ENCODE measurements at places on chromosomes 2 and 18.

- no peak for DNase-seq
Measured at GRCh38 chr2:196421880-196422279, 217.6 kb upstream of the CCDC150 start.

DNA sequence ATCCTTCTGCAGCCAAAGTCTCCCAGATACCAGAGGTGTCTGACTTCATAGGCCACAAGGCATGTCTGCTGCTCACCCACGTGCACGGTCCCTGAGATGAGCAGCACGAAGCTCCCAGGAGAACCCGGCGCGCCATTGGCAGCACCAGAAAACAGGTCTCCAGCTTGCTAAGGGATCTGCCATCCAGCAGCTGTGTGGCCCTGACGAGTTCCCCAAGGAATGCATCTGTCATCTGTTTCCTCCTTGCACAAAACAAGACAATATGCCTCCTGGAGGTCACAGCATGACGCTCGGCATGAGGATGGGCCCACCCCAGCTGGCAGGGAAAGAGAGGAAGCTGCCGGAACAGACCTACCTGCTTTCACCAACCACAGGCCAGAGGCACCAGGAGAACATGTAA, 29.2 kb downstream of the HS6ST1 start:
- no peak for DNase-seq

DNA sequence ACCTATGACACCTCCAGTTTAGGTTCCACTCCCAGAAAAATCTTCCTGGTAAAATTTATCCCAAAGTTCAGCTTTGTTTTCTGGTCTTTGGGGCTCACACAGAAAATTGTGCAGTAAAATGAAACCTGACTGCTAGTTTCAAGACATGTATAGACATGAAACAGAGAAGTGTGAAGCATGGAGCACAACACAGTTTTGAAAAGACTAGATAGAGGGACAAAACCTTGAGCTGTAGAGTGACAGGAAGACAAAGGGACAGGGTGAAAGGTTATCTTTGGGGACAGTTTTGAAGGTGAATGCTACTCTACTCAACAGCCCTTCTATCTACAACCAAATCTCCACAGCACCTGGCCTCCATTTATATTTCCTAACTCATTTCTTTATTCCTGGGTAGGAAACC, 352.6 kb downstream of the RBM43 start:
- DNase-seq = no peak

DNA sequence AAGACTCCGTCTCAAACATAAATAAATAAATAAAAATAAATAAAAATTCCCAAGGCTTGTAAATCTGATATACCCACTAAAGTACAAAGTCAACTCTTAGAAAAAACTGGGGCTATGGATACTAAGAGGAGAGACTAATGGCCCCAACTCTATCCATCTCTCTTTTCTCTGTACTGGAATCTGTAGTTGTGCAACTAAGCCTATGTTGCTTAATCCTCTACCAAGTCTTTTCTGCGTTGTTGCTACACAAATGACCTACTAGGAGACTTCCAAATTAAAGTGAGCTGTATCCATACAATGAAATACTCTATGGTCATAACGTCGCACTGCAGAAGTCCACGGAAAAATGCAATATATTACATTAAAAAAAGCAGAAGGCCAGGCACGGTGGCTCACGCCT, 8.1 kb downstream of the MRPS5 start:
- no peak for DNase-seq

DNA sequence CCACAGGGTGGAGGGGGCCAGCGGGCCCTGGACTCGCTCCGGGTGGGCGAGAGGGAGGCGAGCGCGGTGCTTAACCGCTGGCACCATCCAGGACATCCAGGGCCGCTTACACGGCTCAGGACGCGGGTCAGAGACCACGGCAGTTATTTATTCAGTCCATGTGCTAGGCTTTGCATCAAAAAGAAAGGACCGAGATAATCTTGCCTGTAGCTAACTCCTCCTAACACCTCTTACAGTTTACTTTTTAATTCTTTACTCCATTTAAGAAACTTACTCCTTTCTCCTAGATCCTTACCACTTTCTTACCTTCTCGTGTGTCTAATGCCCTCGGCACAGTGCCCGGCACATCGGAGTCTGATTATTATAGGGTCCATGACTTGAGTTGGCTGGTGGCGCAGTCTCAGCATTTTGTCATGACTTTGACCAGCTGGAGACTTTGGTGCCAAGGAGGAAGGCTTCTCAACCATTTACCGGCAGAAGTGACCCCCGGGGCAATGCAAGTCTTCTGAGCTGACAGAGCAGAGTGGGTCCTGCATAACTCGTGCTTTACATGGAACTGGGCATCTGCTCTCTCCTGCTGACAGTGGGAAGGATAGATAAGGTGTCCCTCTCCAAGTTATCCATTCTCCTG, 503 bp downstream of the ANXA4 start:
- DNase-seq = no peak

DNA sequence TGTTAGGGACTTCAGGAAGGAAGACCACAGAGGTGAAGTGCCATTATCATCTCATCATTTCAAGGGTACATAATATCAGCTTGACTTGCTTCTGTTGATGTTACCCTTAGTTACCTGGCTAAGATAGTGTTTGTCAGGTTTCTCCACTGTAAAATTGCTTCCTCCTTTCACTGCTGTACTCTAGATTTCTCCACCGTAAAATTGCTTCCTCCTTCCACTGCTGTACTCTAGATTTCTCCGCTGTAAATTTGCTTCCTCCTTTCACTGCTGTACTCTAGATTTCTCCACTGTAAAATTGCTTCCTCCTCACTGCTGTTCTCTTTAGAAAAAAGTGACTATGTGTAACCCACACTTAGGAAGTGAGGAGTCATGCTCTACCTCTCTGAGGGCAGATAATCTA, 1460.3 kb downstream of the SUCLG1 start:
- no peak for DNase-seq

- no peak for DNase-seq
Measured at GRCh38 chr2:217933617-217933993, 69.2 kb downstream of the TNS1 start.

- no peak for DNase-seq
Measured at GRCh38 chr2:37011130-37011529, 44.8 kb upstream of the STRN start.

DNA sequence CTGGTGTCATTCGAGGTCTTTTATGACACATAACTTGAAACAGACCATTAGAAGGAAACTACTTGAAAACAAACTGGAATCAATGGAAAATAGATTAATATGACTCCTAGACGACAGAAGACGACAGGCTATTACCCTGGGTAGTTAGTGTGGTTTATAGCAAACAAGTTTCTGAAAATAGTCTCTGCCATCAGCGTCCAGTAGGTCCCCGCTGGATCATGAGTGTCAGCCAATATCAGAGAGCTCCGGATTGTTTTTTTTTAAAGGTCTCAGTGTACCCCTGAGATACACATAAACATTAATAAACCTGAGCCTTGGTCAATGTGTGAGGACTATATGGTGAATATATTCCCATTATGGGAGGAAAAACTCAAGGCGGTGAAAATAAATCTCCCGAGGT, 115.0 kb upstream of the THUMPD2 start:
- no peak for DNase-seq

GRCh38 chr2:16775899-16776231, 110.2 kb upstream of the CYRIA start:
- no peak for DNase-seq

- no peak for DNase-seq
Measured at GRCh38 chr18:42458226-42458625, 503.2 kb downstream of the PIK3C3 start.

GRCh38 chr2:118989481-118989880, 47.5 kb downstream of the MARCO start:
- DNase-seq = no peak

DNA sequence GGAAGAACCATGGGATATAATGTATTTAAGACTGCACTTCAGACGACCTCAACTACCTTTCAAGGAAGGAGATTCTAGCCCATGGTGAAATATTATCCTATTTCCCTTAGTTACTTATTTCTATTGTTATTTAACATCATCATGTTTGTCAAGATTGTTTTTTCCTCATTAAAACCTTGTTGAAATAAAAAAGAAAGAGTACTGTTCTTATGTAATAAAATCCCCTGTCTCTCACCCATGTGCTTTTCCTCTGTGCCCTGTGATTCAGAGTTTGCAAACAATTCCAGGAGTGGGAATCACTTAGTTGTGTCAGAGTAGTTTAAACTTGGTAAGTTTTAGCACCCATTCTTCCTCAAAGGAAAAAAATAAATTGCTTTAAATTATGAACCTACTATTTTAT, 43.6 kb downstream of the ERBB4 start:
- DNase-seq = no peak

DNA sequence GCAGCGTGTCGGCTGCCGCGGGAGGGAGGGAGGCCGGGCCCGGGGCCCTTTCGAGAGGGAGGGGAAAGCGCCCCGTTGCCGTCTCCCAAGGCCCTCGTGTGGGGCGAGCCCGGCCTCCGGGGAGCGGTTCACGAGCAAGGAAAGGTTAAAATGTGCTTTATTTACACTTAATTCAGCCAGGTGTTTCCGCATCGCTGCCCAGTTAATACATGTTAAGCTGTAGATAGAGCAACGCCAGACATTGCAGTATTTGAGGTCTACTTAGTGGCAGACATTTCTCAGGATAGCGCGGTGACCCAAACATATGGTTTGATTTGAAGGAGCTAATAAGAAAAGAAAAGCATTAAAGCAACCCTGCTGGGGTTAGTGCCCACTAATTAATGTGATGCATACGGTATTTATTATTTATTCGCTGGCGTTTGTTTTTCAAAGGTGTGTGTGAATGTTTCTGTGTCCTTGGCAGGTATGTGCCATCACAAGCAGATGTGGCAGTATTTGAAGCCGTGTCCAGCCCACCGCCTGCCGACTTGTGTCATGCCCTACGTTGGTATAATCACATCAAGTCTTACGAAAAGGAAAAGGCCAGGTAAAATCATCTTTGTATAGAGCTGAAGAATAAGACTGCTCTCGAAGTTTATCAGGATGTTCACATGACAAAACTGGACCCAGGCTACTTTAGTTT, 571 bp downstream of the EEF1B2 start:
- DNase-seq = no peak

- DNase-seq = no peak
Measured at GRCh38 chr2:186059096-186059495, 320.5 kb downstream of the FSIP2 start.

GRCh38 chr2:15166878-15167277, 394.3 kb downstream of the NBAS start:
- no peak for DNase-seq

DNA sequence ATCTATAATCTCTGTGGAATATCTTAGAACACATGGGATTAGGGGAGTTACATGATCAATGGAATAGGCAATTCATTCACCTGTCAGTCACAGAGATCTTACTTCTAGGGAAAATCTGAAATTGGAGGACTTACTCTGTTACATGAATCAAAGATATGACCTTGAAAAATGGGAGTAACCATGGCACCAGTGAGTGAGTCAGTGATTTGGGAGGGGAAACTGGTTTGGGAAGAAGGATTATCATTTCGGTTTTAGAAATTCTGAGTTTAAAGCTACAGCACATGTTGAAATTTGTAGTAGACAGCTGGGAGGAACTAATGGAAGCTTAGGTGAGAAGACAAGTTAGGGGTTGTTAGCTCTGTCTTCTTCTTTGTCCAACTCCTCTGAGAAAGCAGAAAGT, 153.7 kb downstream of the CAMKMT start:
- DNase-seq = no peak

DNA sequence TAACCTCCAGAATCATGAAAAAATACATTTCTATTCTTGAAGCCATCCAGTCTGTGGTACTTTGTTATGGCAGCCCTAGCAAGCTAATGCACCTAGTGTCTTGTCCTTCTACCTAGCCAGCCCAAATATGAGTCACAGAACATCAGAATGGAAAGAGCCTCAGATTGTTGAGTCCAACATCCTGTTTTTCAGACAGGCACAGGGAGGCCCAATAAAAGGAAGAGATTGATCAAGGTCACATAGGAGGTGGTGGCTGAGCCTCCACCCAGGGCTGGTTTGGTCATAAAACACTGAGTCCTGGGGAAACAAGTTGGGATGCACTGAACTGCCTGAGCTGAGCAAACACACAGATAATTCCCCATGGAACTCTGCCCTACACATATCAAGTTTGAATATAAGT, 195.5 kb downstream of the TTC32 start:
- no peak for DNase-seq

DNA sequence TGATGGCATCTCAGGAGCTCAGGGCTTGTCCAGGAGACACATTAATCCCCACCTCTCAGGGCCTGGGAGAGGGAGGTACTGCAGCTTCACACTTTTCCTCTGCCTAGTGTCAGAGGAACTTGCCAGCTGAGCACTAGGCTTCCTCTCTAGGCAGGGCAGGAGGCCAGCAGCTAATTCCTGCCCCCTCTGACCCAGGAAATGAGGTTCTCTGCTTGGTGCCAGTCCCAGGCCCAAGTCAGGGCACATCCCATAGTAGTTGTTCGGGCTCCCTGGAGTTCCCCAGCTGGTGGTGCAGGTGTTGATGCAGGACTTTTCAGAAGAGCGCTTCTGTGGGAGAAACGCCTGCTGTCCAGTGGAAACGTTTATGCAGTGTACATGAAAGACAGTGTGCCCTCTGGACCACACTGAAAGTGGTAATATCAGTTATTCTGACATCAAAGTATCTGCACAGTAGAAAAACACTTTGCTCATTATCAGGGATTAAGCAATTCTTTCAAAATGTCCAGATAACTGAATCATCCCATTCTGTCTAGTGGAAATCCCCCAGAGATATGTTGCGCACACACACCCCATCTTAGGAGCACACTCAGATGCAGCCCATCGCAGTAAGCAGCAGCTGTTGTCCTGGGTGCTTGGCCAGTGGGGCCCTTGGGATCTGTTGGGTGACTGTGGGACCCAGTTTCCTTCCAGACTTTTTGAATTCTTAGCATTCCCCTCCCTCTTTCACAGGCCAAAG, 17.8 kb upstream of the SCLY start:
- no peak for DNase-seq

DNA sequence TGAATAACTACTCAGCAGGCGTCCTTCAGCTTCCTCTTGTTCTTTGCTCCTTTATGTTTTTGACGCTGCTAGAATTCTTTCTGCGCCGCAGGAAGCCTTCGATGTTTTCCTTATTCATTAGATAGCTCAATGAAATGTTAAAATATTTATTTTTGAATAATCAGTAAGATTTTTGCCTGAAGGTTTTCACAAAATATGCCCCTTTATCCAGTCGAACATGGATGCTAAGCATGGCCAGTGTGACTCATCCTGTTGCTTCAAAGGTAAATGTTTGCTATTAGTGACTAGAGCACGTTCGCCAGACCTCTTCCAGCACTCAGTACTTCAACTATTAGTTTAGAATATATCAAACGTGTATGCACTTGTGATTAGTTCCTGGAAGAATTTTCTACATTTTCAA, 7.6 kb upstream of the MEIS1 start:
- DNase-seq = no peak
